Natural killer cell (primary cell): ENCODE measurements at places on chromosomes 2 and 18.

DNA sequence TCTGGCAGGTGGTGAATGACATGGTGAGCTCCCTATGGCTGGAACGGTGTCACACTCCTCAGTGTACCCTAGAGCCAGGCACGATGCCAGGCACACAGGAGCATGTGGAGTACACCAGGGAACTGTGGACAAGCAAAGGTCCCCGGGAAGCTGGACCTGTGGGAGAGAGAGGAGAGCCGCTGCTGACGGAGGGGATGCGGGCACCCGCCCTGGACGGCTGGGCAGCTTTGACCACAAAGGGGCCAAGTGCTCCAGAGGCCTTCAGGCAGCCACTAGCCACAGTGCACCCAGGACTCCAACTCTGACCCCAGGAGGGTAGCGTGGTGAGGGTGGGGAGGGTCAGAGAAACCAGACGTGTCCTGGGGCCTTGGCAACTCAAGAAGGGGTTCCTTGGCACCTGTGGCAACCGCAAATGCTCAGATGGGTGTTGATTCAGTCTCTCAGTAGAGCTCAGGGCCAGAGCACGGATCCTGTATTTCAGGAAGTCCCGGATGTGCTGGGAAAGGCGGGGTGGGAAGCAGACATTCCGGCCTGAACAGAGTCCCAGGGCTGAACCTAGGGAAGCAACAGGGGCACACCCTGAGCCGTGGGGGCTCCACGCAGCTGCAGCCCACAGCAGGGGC lies 2.3 kb upstream of the MAB21L4 start:
- no peaks in the 10 kb centered on the region for H3K27me3 ChIP-seq
- H3K4me3 ChIP-seq = no peak overlapping the region
- no peak overlapping the region for H3K27ac ChIP-seq
- H3K36me3 ChIP-seq = no peaks in the 10 kb centered on the region

GRCh38 chr2:182302174-182302573 lies 124.7 kb downstream of the PDE1A start:
- no peaks in the 10 kb centered on the region for H3K4me1 ChIP-seq
- H3K27me3 ChIP-seq = no peaks in the 10 kb centered on the region
- H3K36me3 ChIP-seq = no peaks in the 10 kb centered on the region
- DNase-seq = no peak
- H3K27ac ChIP-seq = no peak overlapping the region
- no peak overlapping the region for H3K4me3 ChIP-seq

DNA sequence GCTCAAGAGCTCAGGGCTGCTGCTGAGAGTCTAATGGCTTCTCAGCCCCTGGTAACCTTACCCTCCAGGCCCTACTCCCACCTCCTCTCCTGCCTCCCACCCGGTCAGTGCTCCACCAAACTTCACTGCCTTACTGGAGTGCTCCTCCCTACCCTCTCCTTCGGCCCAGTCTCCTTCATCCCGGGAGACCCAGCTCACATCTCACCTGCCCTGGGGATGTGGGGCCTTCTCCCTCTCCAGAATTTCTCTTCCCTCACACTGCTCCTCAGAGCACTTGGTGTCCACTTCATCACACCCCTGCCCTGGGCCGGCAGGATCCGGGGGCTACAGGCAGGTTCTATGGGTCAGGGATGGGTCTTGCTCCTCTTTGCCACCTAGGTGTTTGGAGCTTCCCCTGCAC lies 21.6 kb downstream of the PTPN18 start:
- peaks cover 64% of the 10 kb centered on the region for H3K4me1 ChIP-seq
- H3K27me3 ChIP-seq = no peaks in the 10 kb centered on the region
- no peak overlapping the region for H3K4me3 ChIP-seq
- no peak for DNase-seq
- peak overlapping the region; percentile 10 for H3K27ac ChIP-seq

GRCh38 chr18:44686156-44686555 lies 5.5 kb downstream of the SETBP1 start:
- DNase-seq = no peak
- no peak overlapping the region for H3K4me3 ChIP-seq
- H3K27me3 ChIP-seq = no peaks in the 10 kb centered on the region
- peaks cover 11% of the 10 kb centered on the region for H3K4me1 ChIP-seq
- H3K27ac ChIP-seq = no peak overlapping the region

DNA sequence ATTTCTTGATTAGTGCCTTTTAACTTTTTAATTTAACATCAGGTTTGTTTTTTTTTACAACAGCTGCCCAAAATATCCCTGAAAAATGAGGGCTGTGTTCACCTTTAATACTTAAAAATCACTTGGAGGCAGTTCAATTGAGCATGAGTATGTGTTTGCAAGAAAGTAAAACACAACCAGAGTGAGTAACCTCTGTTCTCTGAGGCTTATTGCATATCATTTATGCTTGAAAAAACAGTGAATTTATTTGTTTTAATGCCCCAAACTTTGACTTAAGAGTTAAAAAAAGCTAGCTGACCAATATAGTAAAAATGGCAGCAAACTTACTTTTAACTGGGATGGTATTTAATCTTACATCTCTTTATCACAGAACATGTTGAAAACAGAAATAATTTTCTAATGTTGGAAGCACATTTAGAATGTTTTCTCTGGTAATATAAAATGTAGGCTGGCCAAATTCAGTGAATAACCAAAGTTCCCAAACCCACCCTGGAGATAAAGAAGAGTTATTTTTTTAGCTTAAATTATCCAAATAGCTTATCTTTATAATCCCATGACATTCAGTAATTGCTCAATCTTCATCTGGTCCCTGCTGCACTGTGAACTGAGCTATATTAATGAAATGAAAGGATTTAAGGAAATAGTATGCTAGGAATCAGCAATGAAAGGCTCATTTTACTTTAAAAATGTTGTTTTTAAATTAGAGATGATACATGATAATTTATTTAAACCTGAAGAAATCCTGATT lies 24.8 kb upstream of the EFEMP1 start:
- H3K4me1 ChIP-seq = no peaks in the 10 kb centered on the region
- no peak overlapping the region for H3K4me3 ChIP-seq
- no peaks in the 10 kb centered on the region for H3K36me3 ChIP-seq
- no peak for DNase-seq
- no peaks in the 10 kb centered on the region for H3K27me3 ChIP-seq

DNA sequence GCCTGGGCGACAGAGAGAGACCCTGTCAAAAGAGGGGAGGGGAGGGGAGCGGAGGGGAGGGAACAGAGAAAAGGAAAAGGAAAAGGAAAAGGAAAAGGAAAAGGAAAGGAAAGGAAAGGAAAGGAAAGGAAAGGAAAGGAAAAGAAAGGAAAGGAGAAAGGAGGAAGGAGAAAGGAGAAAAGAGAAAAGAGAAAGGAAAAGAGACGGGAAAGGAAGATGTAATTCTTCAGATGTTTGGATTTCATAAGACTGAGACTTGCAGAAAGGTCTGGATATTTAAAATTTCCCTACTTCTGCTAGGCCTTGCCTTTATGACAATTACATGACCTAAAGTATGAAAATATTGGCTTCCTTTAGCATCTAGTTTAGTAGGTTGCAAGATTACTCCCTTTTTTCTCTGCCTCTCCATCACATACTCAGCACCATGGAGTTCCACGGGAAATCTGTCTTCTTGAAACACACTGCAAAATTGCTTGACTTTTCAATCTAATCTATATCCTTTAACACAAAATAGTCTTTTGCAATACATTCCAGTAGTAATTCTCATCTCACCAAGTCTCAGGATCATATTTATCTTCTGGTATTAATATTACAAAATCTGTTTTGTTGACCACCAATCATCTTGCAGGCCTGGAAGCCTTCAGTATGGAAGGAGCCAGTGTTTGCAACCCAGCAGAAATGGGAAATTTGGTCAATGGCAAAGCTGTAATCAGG lies 383.5 kb downstream of the ZEB2 start:
- H3K27ac ChIP-seq = no peak overlapping the region
- no peaks in the 10 kb centered on the region for H3K36me3 ChIP-seq
- no peaks in the 10 kb centered on the region for H3K4me1 ChIP-seq
- DNase-seq = no peak
- no peak overlapping the region for H3K4me3 ChIP-seq
- no peaks in the 10 kb centered on the region for H3K27me3 ChIP-seq

DNA sequence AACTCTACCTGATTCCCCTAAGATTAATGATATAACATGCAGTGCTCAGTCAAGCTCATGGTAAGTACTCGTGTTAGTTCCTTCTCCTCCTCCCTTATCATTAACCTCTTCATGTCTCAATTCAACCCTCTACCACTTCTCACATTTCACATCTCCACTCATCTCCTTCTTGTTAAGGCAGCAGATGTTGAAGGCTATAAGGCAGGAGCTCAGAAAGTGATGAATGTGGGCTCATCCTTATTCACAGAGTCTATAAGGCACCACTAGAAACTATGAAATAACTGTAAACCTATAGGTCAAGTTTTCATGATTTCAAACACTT lies 56.0 kb downstream of the CLHC1 start:
- no peak overlapping the region for H3K27ac ChIP-seq
- no peak overlapping the region for H3K4me3 ChIP-seq
- no peaks in the 10 kb centered on the region for H3K36me3 ChIP-seq
- no peaks in the 10 kb centered on the region for H3K27me3 ChIP-seq
- DNase-seq = no peak

GRCh38 chr18:67973916-67974315 lies 457.4 kb upstream of the DSEL start:
- no peak for DNase-seq
- H3K27ac ChIP-seq = no peak overlapping the region
- no peak overlapping the region for H3K4me3 ChIP-seq
- H3K4me1 ChIP-seq = no peaks in the 10 kb centered on the region
- H3K36me3 ChIP-seq = no peaks in the 10 kb centered on the region

DNA sequence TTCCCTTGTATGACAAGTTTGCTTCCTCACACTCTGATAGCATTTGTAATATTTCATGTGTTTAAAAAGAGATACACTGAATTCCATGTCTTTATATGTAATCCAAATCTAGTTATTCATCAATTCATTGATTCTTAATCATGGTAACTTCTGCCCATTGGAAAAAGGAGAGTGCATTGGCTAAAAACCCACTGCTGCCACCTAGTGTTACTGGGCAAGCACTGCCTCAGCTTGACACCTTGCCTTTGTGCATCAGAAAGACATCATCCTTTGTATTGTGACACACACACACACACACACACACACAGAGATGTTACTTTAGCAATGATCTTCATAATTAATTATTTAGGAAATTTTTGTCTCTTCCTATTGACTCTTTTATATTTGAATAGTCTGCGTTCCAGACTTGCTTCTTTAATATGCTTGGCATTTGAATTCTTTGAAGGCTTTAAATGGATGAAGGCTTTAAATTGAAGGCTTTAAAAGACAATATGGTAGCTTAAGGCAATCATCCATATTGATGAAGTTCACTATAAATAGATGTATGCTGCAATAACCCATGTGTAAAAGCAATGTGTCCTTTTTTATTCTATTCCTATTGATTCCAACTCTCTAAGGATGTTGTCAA lies 414.2 kb upstream of the CHST9 start:
- H3K27ac ChIP-seq = no peak overlapping the region
- H3K27me3 ChIP-seq = no peaks in the 10 kb centered on the region
- H3K36me3 ChIP-seq = no peaks in the 10 kb centered on the region
- H3K4me3 ChIP-seq = no peak overlapping the region
- H3K4me1 ChIP-seq = no peaks in the 10 kb centered on the region

- H3K4me1 ChIP-seq = no peaks in the 10 kb centered on the region
- H3K27me3 ChIP-seq = no peaks in the 10 kb centered on the region
- no peak overlapping the region for H3K4me3 ChIP-seq
- DNase-seq = no peak
Observed at GRCh38 chr2:48199070-48199469, 292.8 kb upstream of the FBXO11 start.

DNA sequence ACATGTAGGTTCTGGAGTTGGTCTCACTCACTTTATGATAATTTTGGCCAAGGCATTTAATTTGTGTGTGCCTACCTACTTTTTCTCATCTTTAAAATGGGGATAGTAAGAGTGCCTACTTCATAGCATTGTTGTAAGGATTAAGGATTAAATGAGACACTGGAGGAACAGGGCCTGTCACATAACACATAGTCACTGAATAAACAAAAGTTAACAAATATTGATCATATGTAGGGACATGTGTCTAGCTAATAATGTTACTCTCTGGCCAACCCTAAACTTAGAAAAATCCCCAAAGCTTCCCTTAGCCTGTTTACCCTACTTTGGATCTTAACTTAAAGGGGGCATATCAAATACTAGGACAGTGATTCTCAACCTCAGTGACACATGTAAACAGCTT lies 169.9 kb downstream of the MYO1B start:
- H3K4me3 ChIP-seq = no peak overlapping the region
- no peaks in the 10 kb centered on the region for H3K36me3 ChIP-seq
- no peak overlapping the region for H3K27ac ChIP-seq
- H3K4me1 ChIP-seq = no peaks in the 10 kb centered on the region
- no peak for DNase-seq

- no peaks in the 10 kb centered on the region for H3K27me3 ChIP-seq
- no peak overlapping the region for H3K27ac ChIP-seq
Observed at GRCh38 chr2:140929849-140930248, 1201.0 kb downstream of the LRP1B start.

DNA sequence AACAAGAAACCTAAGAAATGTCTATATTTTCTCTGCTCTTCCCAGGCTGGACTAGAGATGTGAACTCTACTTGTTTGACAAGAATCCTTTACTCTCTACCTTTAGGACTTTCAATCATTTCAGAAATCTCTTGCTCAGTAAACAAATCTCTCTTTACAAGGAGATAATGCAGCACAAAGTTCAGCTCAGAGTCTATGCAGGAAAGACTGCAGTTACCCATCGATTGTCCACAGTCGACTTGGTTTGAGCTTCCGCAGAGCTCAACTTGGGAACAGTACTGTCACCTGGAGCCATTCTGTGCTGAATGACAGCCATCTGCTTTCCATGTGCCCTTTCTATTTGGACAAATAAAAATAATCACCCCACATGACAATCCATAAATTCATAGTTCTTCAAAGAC lies 259.7 kb upstream of the STON1 start:
- DNase-seq = no peak
- no peak overlapping the region for H3K27ac ChIP-seq
- no peaks in the 10 kb centered on the region for H3K36me3 ChIP-seq
- H3K4me1 ChIP-seq = no peaks in the 10 kb centered on the region
- no peak overlapping the region for H3K4me3 ChIP-seq

- no peak overlapping the region for H3K4me3 ChIP-seq
- H3K27ac ChIP-seq = no peak overlapping the region
- no peaks in the 10 kb centered on the region for H3K4me1 ChIP-seq
- no peaks in the 10 kb centered on the region for H3K27me3 ChIP-seq
- no peaks in the 10 kb centered on the region for H3K36me3 ChIP-seq
Observed at GRCh38 chr2:169715379-169716237, 18.0 kb upstream of the KLHL23 start.

DNA sequence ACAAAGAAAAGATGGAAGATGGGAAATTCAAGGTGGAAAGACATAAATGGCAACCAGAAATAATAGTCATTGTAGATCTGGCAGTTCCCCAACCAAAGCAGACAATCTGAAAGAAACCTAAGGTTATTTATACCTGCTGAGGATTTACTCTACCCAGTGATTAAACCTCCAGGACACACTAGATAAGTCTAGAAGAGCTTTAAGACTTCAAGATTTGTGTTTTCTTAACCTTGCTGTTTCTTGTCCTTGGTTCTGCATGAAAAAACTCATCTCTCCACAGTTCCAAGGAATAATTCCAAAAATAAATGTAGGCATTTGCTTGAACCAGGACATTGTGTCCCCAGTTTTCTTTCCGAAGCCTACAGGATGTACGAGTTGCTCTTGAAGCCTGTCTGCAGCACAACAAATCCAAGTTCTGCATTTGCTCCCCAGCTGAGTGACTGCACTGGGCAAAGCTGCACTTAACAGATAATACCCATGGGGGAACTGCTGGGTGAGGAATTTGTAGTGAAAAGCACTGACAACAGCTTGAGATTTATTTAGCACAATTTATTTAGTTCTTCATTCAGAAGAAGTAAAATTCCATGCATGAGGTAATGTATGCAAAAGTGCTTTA lies 19.8 kb downstream of the DTNA start:
- no peaks in the 10 kb centered on the region for H3K4me1 ChIP-seq
- no peak for DNase-seq
- H3K36me3 ChIP-seq = no peaks in the 10 kb centered on the region
- no peak overlapping the region for H3K4me3 ChIP-seq
- H3K27me3 ChIP-seq = no peaks in the 10 kb centered on the region
- H3K27ac ChIP-seq = no peak overlapping the region
